Large intestine (tissue), 12 donors: ENCODE measurements at places on chromosomes 16 and 17. TPM values are rescaled to one million over a fixed set of nuclear protein-coding genes. Genes with fewer than 3 reads are reported as not detected.

BAIAP2 gene
- 13.6 TPM for polyA plus RNA-seq

CLUH gene
- 85.5 TPM for polyA plus RNA-seq

ACSM2A gene
- polyA plus RNA-seq, result 0.30 TPM

- no peak for DNase-seq
Observed at GRCh38 chr16:19644877-19645276, 73.2 kb downstream of the KNOP1 start.

GRCh38 chr17:78124081-78124835, 4.3 kb downstream of the TMC6 start:
- no peak for DNase-seq

DNA sequence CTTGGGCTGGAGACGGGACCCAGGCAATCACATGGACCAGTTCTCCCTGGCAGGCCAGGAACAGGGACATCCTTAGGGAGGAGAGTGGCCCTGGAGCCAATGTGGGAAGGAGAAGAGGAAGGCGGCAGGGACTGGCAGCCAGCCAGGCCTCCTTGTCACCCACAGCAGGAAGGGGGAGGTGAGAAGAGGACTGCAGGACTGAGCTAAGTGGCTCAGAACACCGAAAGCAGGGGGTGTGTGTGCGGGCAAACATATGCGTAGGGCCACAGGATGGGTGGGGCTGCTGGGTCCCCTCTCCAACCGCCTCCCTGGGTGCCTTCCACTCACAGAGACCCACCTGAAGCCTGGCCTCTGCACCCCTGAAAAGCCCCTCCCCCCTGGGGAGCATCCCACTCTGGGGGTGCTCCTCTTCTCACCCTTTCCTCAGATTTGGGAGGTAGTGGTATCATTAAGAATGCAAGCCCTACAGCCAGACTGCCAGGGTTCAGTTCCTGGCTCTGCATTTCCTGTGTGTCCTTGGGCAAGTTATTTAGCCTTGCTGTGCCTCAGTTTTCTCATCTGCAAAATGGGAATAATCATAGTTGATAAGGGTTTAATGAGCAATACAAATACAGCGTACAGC, 8.1 kb downstream of the PNMT start:
- DNase-seq, result peak; percentile 89

DNA sequence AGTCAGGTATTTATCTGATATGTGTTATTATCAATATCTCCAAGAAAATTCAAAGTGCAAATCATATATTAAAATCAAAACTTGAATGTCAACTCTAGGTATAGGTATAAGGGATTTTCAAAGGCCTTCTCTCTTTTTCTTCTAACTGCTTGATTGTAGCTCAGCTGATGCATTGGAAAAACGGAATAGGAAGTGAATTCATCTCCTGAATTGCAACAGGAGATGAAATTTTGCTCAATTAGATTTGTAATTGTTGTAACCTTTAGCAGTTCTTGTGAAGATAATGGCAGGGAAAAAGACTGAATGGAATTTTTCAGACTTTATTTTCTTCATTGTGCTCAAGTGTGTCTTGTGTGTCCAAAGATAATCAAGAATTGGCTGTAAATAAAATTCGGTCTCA, 190.2 kb upstream of the KCNJ16 start:
- no peak for DNase-seq

DNA sequence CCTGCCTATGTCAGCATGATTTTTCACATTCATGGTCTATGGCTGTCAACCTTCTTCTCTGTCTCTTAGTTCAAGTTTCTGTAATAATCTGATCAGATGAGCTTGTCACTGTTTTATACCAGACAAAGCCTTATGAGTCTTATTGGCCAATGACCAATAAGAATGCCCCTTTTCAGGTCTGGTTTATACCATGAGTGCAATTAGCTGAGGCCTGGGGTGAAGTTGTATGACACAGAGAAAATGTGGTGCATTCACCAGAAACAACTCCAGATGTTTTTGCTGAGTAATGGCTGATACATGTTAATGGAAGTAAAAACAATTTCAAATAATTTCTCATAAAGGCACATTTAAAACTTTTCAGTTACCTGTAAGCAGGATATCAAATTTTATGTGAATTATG, 218.6 kb upstream of the CDH8 start:
- no peak for DNase-seq

DNA sequence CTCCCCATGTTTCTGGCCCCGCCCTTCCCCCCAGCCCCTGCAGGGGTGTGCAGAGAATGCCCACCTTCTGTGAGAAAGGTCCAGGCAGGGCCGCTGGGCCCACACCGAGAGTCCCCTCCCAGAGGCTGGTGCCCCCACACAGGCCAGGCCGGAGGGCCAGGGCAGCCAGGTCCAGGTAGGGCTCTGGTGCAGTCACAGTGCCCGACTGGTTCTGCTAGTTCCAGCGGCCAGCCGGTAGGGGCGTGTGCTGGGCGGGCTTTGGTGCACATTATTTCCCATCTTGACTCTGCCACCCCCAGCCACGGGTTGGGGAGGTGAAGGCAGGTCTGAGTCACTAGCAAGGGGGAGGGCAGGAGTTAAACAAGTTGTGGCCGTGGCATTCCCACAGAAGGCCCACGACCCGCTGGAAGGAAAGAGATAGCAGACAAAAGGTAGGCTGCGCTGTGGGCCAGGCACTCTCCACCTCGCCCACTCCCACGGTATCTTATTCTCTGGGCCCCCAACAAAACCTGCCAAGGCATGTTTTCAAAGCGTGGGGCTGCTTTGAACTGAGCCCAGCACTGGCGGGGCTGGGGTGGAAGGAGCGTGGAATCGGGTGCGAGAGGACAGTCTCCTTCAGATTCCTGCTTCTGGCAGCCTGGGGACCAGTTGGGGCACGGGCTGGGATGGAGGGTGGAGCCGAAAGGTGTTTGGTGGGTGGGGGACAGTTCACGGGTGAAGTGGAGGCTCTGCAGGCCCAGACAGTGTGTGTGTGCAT, 1.9 kb downstream of the EPN3 start:
- peak; percentile 60 for DNase-seq

DNA sequence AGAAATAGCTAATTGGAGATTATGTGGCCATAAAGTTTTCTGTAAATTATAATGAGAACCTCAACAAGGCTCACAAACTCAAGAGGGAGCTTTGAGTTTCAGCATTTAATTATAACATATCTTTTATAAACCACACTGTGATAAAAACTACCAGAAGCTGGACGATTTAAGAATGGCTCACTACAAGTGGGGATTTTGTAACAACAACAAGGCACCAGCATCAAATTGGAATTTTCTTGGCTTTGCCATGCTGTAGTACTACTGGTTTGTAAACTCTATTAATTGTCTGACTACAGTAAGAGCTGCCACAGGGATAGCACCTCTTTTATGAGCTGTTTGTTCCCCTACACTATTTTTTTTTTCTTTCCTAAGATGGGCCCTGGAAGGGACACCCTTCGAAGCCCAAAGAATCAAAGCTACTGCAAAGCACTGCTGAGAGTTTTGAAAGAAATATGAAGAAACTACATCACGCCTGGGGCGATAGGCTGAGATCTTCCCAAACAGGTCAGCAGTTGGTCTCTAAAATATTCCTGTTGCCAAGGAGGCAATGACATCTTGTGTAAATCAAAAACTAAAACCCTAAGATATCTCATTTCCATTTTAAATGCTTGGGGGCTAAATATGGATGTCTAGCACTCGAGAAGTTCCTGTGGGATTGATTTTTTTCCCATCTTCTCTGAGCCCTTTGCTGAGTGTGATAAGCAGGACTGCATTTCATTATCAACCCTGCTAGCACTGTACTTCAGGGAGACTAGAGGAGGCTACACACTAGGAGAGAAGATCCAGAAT, 40.9 kb downstream of the SKAP1 start:
- DNase-seq, result no peak

DNA sequence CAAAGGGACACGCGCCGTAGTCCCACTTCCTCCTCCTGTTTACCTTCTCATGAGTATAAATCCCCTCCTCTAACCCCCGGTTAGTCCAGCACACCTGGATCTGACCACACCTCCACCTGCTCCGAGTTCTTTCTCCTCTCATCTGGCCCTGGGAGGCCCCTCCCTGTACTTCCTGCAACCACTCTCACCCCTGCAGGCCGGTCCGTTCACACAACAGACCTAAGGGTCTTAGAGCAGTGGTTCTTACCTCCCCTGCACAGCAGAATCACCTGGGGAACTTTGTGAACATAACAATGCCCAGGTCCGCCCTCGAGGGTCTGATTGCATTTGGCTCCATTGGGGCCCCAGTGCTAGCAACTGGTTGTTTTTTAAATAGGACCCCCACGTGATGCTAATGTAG, 24.8 kb downstream of the TMEM114 start:
- no peak for DNase-seq

GRCh38 chr17:66620528-66620927, 214.4 kb upstream of the CACNG5 start:
- DNase-seq, result no peak

GRCh38 chr16:85362443-85362842, 250.2 kb upstream of the CIBAR2 start:
- DNase-seq, result no peak

DNA sequence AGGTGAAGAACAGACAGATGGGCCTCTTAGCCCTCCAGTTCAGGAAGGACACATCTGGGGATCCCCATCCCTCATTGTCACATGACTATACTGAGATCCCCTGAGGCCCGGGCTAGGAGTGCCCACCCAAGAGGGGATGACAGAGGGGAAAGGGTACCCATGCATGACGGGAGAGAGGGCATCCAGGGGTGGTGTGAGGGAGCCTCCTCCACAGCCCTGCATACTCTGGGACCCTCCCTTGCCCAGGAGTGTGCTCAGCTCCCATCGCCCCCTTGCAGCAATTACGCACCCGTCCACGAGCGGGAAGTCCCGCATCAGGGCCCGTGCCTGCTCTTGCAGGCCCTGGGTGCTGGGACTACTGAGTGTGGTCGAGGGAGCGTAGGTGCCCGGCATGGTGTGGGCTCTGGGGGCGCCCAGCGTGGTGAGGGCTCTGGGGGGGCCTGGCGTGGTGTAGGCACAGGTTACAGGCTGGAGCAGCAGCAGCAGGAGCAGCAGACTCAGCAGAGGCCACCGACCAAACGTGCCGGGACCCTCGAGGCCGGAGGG, 6.5 kb downstream of the DPEP2 start:
- DNase-seq, result no peak

GRCh38 chr16:57799600-57800199, 2.6 kb downstream of the KIFC3 start:
- DNase-seq, result no peak

DNA sequence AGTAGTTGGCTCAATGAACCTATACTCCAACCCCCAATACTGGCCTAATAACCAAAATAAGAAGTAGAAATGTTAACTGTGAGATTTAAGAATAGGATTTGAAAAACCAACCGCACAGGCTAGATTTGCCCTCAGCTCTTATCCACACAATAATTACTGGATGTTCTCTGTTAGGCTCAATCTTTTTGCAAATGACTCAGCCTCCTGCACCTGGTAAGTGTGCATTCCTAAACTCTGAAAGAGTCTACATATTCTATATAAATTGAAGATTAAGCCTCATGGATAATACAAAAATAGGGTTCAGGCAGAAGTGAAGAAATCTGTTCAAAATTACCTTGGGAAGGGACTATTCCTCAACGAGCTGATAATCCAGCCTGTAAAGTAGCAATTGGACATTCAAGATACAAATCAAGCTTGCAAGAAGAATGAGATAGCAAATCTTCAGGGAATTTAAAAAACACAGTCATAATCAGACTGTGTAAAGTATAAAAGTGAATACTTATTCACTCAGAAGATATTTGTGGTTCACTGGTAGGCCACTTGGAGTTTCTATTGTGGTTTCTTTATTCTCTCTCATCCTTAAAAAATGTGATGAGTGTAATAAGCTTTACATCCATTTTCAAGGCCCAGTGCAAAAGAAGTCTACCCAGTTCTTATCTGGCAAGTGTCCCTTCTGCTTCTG, 931.9 kb upstream of the SOX9 start:
- DNase-seq, result no peak

GRCh38 chr16:67490335-67491096, 7.2 kb upstream of the AGRP start:
- no peak for DNase-seq

GRCh38 chr17:49486012-49486641, 9.0 kb upstream of the NGFR start:
- no peak for DNase-seq

DNA sequence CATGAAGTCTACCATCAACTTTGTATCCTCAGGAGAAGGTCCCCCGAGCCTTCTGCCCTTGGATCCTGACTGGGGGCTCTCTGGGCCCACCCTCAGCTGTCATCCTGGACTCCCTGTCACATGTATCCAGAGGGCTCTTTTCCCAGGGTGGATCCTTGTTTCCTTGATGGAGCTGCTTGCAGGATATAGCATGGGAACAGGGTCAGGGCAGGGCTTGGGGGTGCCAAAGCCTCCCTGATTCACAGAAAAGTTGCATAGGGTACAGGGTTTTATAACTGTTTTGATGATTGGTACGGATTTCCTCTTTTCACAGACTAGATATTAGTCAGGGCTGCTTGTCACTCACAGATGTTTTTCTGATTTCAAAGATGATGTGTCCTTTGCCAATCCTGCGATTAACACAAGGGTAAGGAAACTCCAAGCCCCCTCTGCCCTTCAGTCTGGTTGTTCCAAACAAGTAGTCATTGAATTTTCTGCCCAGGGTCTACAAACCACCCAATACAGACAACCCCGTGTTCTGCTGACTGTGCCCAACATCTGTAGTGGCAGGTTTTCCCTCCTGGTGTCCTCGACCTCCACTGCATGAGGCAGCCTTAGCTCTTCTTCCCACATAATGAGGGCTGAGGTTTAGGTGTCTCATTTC, 20.6 kb upstream of the SLC35G3 start:
- no peak for DNase-seq

DNA sequence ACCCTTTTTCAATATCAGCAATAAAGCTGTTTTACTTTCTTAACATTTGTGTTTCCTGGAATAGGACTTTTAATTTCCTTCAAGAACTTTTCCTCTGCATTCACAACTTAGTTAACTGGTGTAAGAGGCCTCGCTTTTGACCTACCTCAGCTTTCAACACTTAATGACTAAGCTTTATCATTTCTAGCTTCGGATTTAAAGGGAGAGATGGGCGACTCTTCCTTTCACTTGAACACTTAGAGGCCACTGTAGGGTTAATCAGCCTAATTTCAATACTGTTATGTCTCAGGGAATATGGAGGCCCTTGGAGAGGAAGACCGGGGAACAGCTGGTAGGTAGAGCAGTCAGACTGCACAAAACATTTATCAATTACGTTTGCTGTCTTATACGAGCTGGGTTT, 4.7 kb downstream of the SYNRG start:
- no peak for DNase-seq

- DNase-seq, result no peak
Observed at GRCh38 chr17:74049967-74050458, 153.5 kb upstream of the RPL38 start.

GRCh38 chr16:70161350-70161749, 12.2 kb upstream of the CLEC18C start:
- DNase-seq, result no peak

DNA sequence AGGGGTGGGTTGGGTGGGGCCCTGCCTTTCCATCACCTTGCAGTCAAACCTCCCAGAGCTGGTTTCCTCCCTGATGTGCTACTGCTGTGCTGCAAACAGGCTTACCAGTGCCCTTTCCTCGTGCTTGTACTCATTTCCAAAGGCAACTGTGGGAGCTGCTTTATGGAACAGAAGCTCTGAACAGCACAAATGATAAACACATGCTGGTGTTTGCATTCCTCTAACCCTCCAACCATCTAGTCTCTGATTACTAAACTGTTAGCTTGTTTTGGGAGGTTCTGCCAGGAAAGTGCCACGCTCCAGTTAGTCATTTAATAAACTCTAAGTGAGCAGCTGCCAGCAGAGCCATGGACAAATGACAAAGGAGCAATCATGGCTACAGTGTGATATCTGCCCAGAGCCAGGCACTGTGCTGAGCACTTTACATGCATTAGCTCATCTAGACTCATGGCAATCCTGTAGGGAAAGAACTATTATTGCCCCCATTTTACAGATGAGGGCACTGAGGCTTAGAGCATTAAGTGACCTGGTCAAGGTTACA, 110.4 kb downstream of the VAT1L start:
- DNase-seq, result no peak
